Effector CD4-positive, alpha-beta T cell (primary cell): ENCODE measurements at places on chromosomes 3 and 15.

DNA sequence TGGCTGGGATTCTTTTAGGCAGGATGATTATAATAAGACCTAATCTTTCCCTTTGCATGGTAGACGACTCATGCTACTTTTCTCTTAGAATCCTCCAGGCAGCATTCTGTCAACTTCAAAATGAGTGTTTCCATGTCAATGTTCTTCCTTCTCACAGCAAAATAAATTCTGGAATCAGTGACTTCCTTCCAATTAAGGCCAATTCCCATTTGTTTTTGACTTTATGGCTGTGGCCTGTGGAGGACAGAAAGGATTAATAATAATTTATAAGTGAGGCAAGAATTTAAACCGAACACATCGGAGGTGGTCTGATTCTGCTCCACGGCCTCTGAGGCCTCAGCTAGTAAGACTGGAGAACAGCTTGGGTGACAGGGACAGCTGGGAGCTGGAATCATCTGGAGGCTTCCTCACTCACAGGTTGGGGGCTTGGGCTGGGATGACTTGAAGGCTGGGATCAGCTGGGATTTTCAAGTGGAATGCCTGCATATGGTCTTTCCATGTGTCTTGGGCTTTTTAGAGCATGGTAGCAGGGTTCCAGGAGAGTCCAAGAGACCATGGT, 241.8 kb upstream of the MCTP2 start:
- no peak for DNase-seq

- no peak for DNase-seq
Measured at GRCh38 chr15:44289259-44289790, 806 bp downstream of the GOLM2 start.

DNA sequence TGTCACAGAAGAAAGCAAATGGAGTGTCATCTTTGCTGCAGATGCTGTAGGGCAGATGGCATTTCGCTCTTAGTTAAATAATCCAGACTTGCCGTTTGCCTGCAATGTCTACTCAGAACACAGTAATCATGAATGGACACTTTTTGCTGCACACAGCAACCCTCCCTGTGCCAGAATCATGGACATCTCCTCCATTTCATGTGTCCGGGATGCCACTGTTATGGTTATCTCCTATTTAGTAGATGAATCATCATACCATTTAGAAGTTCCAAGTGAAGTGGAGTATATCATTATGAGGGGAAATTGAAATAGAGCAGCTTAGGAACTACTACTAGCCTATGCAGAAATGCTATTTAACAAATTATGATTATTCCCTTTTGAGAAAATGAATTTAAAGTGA, 118.5 kb downstream of the DUT start:
- DNase-seq: no peak

GRCh38 chr3:62109534-62109933, 263.8 kb downstream of the FEZF2 start:
- no peak for DNase-seq

- no peak for DNase-seq
Measured at GRCh38 chr3:127097072-127097405, 95.9 kb upstream of the PRR23E start.

- peak; percentile 31 for DNase-seq
Measured at GRCh38 chr3:5197470-5198312, 10.2 kb downstream of the EDEM1 start.

DNA sequence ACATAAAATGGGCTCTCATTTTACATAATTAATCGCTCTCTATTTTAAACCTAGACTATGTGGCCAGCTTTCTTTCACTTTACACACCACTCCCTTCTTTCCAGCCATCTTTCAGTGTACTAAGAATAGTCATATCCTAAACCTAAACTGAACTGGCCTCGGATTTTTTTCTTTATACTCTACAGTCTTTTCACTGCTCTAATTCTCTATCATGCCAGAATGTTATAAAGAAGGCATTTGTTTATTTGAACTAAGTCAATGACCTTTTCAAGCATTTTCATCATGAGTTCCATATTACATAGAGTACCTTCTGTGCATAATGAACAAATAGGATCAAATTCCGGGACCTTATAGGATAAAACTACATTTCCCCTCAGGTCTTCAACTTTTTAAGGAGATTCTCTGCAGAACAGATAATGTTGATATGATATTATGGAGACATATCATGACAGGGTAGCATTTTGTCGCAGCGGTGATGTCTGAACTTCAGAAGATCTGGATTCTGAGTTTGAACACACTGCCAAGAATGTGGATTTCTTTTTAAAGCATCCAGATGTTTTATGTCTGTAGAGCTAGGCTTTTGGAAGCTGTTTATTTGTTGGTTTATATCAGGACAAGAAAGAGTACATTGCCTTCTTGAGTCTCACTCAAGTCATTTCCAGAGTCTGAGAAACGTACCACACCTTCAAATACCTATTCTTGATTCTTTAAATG, 1047.3 kb downstream of the MCTP2 start:
- no peak for DNase-seq

DNA sequence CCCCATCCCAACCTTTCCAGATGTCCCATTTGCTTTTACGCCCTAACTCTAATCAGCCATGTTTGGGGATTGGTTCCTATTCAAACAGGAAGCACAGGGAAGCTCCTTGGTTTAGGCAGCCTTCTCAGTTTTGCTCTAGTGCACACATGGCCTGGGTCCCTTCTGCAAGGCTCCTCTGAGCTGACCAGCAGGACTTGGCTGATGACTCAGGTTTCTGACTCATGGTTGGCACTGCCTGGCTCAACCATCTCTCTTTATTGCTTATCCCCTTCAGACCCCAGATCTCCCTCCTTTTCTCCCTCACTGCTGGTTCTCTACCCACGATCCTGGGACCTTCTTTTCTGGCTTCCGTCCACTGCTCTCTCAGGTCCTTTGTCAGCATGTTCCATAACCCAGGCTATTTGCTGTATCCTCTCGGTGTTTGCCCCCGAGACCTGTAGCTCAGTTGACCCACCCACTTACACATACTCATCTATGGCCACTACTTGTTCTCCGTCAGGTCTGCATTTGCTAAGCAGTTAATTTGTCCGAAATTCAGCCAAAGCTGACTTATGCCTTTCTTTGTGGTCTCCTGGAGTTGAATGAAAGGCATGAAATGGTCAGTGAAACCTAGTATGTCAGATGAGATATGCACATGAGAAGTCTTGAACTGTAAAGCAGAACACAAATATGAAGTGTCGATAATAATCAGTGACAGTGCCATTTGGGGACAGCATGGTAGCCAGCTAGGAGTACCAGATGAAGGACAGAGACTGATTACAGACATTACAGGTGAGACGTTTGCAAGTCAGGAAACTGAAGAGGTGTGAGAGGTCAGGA, 323.5 kb upstream of the ROPN1 start:
- DNase-seq: no peak

- DNase-seq: no peak
Measured at GRCh38 chr15:48084759-48085590, 35.8 kb upstream of the SLC24A5 start.

GRCh38 chr3:195820186-195820585, 8.5 kb upstream of the MUC4 start:
- no peak for DNase-seq

GRCh38 chr3:169173231-169173630, 490.3 kb downstream of the MECOM start:
- DNase-seq: no peak

DNA sequence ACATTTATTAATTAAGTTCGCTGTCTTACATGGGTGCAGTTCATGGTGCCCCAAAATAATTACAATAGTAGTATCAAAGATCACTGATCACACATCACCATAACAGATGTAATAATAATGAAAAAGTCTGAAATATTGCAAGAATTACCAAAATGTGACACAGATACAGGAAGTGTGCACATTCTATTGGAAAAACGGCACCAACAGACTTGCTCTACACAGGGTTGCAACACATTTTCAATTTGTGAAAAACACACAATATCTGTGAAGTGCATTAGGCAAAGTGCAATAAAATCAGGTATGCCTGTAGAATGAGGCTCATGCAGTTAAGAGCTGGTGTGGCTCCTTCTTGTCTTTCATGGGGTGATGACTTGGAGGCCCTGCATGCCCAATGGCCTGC, 265.8 kb downstream of the RPLP1 start:
- no peak for DNase-seq

DNA sequence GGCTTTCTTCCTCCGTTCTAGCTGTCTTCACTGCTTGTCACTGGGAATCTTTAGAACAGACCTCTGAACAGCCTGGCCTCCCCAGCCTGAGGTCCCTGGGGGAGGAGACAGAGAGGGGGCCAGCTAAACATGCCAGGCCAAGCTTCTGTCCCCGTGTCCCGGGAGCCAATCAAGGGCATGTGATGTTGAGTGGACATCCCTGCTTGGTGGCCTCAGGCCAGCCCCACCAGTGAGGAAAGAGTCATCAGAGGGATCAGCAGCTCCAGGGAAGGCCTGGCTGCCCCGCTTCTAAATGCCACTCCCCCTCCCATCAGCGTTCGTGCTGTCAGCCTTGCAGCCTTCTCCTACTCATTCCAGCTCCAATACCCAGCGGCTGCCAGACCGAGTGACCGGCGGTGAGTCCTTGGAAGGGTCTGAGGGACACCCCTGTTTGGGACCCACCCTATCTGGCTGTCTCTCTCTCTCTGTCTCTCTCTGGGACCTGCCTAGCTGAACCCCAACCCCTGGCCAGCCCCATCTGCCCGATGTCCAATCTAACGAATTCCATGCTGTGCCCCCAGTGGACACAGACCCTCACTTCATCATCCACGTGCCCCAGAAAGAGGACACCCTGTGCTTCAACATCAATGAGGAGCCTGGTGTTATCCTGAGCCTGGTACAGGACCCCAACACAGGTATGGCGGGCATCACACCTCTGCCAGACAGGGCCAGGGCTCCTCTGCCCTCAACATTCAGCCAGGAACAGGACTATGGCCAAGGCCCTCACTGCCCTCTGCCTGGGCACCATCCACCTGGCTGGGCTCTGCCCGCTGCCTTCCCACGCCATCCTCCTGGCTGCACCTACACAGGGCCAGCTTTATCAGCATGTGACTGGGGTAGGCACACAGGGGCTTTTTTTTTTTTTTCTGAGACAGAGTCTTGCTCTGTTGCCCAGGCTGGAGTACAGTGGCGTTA, 6.6 kb upstream of the ITIH3 start:
- DNase-seq: no peak

- no peak for DNase-seq
Measured at GRCh38 chr3:121654493-121655385, 6.0 kb downstream of the HCLS1 start.

- no peak for DNase-seq
Measured at GRCh38 chr15:27058939-27059338, 88.0 kb downstream of the GABRG3 start.

GRCh38 chr15:85024509-85025336, 43.1 kb downstream of the PDE8A start:
- DNase-seq: no peak

GRCh38 chr3:39548282-39548681, 80.8 kb downstream of the MOBP start:
- DNase-seq: no peak

DNA sequence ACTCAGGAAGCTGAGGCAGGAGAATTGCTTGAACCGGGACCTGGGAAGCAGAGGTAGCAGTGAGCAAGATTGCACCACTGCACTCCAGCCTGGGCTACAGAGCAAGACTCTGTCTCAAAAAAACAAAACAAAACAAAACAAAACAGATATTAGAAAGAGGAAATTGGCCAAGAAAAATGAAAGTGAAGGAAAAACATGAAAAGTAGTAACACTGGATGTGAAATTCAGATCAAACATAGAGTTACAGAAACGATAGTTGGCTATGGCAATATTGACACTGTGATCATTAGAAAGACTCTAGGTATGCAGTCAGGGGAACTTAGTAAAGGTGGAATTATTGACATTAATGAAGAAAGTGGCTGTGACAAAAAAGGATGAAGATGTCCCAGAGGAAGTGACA, 13.2 kb upstream of the TIPARP start:
- DNase-seq: no peak

DNA sequence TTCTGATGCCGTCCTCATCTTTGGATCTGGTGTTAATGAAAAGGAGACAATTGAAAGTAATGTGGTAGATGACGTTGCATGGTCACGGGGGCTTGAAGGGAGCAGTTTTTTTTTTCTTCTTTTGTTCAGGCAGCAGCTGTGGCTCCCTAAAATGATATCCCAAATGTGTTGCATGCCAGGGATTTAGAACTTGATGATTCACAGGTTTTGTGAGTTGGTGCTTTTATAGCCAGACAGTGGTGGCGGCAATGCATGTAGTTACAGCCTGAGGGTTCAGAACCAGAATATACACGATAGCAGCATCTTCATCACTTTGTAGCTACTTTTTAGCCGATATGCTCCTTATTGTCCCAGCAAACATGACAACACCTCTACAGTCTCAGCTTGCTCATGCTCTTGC, 133.4 kb downstream of the CHST2 start:
- no peak for DNase-seq

DNA sequence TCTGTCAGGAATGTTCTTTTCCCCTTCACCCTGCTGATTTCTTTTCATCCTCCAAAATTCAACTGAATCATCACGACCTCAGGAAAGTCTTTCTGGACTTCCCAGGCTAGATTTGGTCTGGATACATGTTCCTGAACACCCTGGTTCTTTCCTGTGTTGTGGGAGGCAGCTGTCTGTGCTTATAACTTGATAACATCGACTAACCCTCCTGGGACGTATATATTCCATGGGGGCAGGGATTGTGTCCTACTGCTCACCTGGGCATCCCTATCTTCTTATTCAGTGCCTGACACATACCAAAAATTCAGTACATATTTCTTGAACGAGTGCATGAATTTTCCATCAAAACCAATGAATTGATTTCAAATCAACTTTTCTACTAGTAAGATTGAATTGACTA, 47.6 kb upstream of the MEF2A start:
- DNase-seq: no peak

GRCh38 chr15:23518104-23518503, 47.4 kb upstream of the MKRN3 start:
- DNase-seq: no peak

DNA sequence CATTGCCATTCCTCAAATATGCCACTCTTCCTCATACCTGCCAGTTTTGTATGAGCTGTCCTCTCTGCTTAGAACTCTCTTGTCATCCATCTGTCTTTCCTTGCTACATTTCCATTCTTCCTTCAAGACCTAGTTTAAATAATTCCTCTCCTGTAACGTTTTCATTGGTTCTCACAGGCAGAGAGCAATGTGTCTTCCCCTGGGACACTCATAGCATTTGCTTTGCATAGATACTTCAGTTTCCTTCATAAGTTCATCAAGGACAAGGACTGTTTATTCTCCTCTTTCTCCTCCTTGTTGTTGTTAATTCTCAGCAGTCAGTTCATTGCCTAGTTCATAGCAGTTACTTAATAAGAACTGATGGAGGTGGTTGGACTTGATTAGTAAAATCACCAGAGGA, 10.5 kb downstream of the NR2C2 start:
- no peak for DNase-seq

GRCh38 chr3:4950351-4950784, 28.9 kb upstream of the BHLHE40 start:
- DNase-seq: no peak

DNA sequence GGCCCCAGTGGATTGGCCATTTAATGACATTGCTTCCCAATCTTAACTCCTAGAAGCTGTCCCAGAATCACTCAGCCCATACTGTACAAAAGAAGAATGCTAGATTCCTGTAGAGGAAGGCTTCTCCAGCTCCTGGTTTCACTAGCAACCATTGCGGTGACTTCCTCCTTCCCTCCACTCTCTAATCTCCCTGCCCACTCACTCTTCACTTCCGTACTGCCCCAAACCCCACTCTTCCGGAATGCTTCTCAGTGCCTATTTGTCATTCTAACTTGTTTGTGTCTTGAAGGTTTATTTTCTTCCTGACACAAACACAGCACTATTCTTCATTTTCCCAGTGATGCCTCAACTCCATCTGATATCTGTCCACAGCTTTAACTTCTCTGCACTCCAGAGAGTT, 97.1 kb upstream of the SPATA16 start:
- no peak for DNase-seq

GRCh38 chr15:77904901-77905300, 172.6 kb downstream of the TBC1D2B start:
- no peak for DNase-seq
